ENCODE measurements at places on chromosomes 1 and 21. TPM values are rescaled to one million over a fixed set of nuclear protein-coding genes. Genes with fewer than 3 reads are reported as not detected.

GRCh38 chr1:37570528-37571334 lies 14.0 kb downstream of the DNALI1 start:
- no peak for DNase-seq

Gene COL6A1
- total RNA-seq: 44.1 TPM

Gene TLCD4
- total RNA-seq: 26.9 TPM

- DNase-seq: peak; percentile 90
These were observed 122.2 kb upstream of the VAMP3 start for GRCh38 chr1:7648761-7649384.

Gene FCRL2
- total RNA-seq: not detected

Gene DDR2
- total RNA-seq: 21.2 TPM

- no peak for DNase-seq
These were observed 101.3 kb downstream of the TYW3 start for GRCh38 chr1:74834261-74834660.

DNA sequence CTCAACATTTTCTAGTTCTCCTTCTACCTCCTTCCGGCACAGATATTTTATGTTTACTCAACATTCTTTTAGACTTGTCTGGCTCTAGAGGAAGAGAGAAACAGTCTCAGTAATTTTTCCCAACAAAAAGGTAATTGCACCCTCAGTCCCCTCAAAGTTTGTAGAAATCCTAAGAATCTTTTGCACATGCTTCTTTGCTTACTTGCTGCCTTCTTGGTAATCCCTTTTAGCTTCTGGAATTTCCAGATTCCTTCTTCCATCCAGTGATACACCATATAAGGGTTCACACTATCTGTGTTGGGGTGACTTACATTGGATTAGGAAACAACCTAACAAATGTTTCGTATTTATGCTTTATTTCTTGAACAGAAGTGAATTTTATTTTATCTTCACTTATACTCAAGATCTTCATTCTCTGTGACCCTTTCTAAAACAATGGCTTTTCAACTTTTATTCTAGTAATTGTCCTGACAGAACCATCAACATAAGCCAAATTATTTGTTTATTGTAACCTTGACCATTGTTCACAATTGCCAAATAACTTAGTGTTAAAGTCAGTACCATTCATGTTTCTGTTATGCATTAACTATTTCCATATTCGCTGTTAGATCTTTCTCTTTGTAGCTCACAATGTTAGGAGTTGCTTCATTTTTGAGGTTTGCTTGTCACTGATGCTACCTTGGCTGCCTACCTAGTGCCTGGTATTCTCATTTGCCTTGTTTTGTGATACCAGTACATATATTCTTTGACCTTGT lies 238.1 kb downstream of the HMCN1 start:
- no peak for DNase-seq

- DNase-seq: peak; percentile 69
These were observed 29.2 kb downstream of the EPHB2 start for GRCh38 chr1:22739648-22740385.

DNA sequence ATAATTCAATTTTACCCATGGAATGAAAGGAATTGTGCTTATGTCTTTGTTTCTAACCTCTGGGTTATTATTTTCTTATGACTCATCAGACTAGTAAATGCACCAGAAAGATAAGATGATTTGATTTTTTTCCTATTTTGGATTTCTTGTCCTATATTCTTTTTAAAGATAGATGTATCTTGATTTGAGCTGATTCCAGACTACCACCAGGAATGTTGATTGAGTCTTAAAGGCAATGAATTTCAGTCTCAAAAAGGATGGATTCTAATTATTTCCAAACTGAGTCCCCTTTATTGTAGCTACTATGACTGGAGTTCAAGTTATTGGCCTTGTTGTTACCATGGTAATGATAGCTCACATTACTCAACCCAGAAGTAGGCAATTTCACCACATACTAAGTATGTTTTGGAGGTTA lies 95.8 kb upstream of the RGS4 start:
- no peak for DNase-seq

Gene PGM1
- total RNA-seq: 327 TPM

Gene TMPRSS3
- not detected for total RNA-seq

DNA sequence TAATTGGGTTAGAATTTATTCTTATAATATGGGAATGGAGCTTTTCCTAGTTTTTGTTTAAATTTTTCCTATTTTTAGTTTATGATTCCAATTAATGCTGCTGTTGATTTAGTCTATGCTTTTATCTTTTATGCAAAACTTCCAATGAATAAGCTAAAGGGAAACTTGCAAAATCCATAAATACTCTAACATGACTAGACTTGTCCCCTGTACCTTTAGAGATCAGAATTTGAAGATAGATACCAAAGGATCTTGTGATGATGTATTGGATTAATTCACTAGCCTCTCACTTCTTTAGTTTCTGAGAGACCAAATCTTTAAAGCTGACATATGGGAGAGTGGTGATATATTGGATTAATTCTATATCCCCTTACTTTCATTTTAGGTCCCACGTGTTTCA lies 306.6 kb upstream of the PRMT6 start:
- DNase-seq: no peak

- DNase-seq: no peak
These were observed 183.0 kb downstream of the ETS2 start for GRCh38 chr21:38988509-38989378.

GRCh38 chr1:218255090-218255489 lies 30.0 kb upstream of the RRP15 start:
- no peak for DNase-seq

DNA sequence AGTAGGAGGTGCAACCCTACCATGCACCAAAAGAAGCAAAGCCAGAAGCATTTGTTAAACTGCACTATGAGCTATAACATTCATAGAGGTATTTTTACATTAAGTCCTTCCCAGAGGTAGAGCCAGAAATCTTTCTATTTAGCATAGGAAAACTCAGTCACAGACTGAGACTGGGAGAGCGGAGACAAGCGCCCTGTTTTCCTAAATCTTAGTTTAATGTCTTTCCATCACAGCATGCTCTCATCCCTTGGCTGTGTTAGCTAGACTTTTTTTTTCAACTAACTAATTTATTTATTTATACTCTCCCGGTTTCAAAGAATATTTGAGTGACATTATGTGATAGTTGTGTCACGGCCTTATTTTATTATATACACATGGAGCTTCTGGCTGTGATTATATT lies 304.1 kb downstream of the LMX1A start:
- DNase-seq: no peak

Gene NR5A2
- total RNA-seq: 0.84 TPM

GRCh38 chr1:28046716-28047115 lies 41.7 kb downstream of the EYA3 start:
- no peak for DNase-seq

DNA sequence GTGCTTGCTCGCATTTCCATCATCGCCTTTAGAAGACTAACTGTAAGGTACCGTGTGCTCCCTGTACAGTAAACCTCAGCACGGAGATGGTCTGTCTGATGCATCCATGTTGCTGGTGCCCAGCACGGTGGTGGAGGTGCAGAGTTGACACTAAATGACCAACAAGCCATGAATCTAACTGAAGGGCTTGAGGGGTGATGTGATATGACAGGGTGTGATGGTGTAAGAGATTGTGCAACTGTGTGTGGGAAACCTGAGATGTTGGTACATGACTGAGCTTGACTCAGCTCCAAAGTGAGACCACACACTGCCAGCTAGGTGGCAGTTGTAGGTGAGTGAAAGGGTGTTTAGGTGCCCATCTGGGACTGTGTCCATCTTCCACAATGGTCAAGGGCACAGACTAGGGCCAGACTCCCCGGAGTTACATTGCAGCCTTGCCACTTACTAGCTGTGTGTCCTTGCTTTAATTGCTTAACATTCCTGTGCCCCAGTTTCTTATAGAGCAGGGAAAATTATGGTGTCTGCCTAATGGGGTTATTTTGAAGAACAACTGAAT lies 21.4 kb downstream of the SLC2A1 start:
- no peak for DNase-seq

Gene ICOSLG
- 5.9 TPM for total RNA-seq

Gene PTPRF
- total RNA-seq: 2.7 TPM

DNA sequence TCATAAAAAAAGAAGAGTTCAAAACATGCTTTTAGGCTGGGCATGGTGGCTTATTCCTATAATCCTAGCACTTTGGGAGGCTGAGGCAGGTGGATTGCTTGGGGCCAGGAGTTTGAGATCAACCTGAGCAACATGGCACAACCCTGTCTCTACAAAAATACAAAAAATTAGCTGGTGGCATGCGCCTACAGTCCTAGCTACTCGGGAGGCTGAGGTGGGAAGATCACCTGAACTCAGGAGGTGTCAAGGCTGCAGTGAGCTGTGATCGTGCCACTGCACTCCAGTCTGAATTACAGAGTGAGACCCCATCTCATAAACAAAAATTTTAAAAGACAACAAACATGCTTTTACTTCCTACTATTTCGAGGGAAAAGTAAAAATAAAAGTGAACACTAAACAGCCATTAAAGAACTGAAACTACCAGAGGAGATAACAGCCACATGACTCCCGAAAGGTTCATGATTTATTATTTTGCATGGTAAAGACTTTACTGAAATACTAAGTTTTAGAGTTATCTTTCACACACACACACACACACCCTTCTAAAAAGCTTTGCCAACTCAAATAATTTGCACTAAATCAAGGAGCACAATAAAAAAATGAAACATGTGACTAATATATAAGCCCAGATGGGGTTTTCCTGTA lies 48.1 kb downstream of the USP1 start:
- no peak for DNase-seq

Gene C4BPA
- not detected for total RNA-seq

- no peak for DNase-seq
These were observed 72.7 kb upstream of the FAM20B start for GRCh38 chr1:178953034-178953433.

DNA sequence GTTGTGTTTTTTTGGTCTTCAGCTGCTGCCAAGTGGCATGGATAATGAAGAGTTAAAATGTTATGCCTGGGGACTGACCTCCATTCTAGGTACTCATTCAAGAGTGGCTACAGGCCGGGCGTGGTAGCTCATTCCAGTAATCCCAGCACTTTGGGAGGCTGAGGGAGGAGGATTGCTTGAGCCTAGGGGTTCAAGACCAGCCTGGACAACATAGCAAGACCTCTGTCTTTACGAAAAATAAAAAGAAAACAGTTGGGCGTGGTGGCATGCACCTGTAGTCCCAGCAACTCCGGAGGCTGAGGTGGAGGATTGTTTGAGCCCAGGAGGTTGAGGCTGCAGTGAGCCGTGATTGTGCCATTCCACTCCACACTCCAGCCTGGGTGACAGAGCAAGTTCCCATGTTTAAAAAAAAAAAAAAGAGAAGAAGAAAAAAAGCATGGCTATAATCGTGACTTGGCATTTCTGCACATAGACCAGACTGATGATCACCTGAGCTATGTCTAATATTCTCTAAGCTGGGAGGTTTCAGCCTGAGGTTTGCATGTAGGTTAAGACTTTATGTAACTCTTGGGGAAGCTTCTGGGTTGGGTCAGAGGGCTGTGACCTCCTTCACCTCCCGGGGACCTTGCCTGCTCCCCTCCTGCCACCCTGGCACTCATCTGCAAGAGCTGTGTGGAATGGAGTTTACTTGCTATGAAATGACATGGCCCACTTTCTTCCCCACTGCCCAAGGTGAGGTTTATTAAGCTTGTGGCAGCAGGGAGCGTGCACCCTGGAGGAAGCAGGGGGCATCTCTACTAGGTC lies 51.3 kb downstream of the DHRS3 start:
- no peak for DNase-seq

Gene RIPK4
- total RNA-seq: not detected

DNA sequence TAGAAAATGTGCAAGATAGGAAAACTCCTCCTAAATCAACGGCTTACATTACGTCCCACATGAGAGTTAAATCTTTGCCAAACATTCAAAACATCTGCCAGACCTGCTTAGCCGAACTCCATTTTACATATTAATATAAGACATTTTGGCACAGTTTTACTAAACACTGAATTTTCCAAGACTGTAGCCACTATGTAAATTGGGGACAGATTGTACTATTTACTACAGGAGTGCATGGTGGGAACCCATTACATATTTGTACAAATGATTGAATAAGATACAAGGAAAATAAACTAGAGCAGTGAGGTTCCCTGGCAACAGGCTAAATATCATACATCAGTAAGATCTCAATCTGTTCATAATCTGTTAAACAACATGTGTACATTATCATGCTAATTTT lies 1234.4 kb downstream of the KCNT2 start:
- no peak for DNase-seq

- DNase-seq: no peak
These were observed 174.5 kb upstream of the POU3F1 start for GRCh38 chr1:38221006-38221649.

Gene C1QC
- 35.7 TPM for total RNA-seq

DNA sequence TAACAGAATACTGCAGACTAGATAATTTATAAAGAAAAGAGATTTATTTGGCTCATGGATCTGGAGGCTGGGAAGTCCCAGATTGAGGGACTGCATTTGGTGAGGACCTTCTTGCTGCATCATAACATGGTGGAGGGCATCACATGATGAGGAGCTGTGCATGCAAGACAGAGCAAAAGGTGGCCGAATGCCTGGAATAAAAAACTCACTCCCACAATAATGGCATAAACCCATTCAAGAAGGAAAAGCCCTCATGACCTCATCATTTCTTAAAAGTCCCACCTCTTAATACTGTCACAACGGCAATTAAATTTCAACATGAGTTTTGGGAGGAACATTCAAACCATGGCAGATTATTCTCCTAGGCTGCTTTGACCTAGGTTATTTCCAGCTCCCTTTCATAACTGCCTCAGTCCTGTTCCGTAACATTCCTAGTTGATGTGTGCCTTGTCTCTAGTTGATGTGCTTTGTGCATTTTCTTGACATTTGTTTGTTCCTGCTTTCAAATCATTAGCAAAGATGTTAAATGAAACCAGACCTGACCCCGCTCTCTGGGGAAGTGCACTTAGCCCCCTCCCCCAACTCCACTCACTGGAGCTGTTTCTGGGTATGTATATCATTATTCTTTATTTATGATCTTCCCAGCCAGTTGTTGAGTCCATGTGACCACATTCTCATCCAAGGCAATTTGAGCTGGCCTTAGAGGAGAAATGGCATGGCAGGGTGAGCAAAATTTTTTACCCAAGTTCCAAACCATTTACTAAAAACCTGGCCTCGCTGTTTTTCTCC lies 148.5 kb downstream of the GDAP2 start:
- DNase-seq: no peak

GRCh38 chr1:217106231-217106901 lies 383.1 kb upstream of the ESRRG start:
- no peak for DNase-seq

Gene SH3BP5L
- 22.7 TPM for total RNA-seq

DNA sequence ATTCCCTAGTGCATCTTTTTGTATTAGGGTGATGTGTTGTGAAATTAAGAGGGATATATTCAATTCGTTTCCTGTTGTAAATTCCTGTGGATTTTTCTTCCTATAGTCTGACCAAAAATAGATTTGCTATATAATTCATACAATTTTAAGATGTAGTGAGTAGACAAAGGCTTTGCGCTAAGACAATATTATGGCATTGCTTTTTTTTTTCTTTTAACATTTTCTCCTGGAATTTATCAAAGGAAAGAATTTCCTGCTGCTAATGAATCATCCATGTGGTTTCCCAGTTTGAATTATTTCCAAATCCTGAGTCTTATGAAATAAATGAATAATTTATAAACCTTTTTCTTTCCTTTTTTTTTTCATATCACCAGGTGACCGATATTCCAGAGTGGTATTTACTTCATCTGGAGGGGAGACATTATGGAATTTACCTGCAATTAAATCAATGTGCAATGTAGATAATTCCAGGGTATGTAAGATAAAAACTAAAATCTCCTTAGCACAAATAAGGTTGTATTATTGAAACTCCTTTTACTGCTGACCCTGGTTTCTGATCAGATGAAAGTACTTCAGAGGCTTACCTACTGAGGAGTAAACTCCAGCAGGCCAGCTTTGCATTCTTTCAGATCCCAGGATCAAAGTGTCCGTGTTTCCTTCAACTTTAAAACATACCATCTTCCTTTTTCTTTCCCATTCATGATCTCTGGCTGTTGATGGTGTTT lies 148.4 kb downstream of the TLR5 start:
- no peak for DNase-seq

Gene SH3D21
- 1.1 TPM for total RNA-seq

All from psoas muscle (tissue), 8 donors.